ENCODE measurements at places on chromosomes 2 and 18.

DNA sequence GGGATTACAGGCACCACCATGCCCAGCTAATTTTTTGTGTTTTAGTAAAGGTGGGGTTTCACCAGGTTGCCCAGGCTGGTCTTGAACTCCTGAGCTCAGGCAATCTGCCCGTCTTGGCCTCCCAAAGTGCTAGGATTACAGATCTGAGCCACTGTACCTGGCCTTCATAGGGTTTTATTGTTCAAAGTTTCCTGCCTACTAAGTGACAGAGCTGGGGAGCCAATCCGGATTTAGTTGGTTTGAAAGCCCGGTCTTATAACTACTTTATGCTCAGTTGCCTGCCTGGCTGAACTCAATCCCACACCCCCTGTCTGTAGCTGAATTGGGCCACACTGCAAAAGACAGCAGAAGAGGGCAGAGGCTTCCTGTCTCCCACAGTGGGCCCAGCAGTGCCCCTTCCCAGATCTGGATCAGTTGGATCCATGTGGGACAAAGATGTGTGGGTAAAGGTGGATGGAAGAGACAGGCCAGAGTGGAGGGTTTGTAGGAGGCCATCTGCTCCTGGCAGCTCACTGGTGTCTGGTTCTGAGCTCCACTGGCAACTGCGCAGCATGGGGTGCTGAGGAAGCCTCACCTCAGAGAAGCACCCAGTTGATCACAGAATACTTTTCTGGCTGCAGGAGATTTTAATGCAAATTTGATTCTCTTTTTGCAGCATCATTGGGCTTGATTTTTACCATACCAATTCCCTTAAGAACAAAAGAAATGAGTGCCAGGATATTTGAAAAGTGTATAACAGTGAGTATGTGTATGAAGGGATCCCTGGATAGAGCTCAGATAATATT lies 144.9 kb downstream of the DDX1 start:
- DNase-seq: no peak

DNA sequence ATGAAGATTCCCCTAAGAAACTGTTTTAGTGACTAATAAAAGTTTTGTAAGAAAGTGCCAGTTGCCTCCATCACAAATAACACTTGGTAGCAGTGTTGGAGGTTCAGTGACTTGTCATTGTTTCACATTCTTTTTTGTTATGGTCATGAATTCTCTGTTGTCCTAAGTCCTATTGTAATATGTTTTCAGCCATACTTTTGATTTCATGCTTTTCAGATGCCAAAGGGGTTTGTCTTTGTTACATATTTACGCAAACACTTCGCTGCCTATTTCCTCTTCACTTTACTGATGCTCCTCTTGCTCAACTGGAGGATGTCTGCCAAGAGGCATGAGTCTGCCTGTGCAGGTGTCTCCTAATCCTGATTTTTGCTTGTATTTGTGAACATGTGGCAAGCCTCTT lies 66.6 kb downstream of the PHLPP1 start:
- no peak for DNase-seq

GRCh38 chr18:60452421-60452820 lies 79.8 kb upstream of the MC4R start:
- DNase-seq: no peak

GRCh38 chr2:54594048-54594447 lies 129.4 kb upstream of the EML6 start:
- no peak for DNase-seq

GRCh38 chr2:46200100-46200690 lies 97.0 kb upstream of the EPAS1 start:
- DNase-seq: no peak

DNA sequence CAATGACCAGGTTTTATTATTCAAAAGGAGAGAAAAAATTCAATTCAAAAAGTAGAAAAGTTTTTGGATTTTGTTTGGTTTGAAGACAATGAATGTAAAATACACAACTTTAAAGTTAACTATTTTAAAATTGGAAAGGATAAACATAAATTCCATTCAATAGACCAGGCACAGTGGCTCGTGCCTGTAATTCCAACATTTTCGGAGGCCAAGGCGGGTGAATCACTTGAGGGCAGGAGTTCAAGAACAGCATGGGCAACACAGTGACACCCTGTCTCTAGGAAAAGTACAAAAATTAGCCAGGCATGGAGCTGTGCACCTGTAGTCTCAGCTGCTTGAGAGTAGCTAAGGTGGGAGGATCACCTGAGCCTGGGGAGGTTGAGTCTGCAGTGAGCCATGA lies 54.7 kb downstream of the SCN9A start:
- DNase-seq: no peak

- DNase-seq: no peak
These were observed 29.2 kb downstream of the AGAP1 start for GRCh38 chr2:235523021-235523420.

- no peak for DNase-seq
These were observed 308.1 kb downstream of the ZEB2 start for GRCh38 chr2:144211826-144212225.

GRCh38 chr2:241030883-241031282 lies 32.5 kb downstream of the SNED1 start:
- no peak for DNase-seq

GRCh38 chr2:32061973-32062861 lies 1.1 kb upstream of the SPAST start:
- DNase-seq: no peak

- no peak for DNase-seq
These were observed 38.9 kb upstream of the THOC1 start for GRCh38 chr18:306608-307255.
